ENCODE measurements at places on chromosomes 12 and 14.

DNA sequence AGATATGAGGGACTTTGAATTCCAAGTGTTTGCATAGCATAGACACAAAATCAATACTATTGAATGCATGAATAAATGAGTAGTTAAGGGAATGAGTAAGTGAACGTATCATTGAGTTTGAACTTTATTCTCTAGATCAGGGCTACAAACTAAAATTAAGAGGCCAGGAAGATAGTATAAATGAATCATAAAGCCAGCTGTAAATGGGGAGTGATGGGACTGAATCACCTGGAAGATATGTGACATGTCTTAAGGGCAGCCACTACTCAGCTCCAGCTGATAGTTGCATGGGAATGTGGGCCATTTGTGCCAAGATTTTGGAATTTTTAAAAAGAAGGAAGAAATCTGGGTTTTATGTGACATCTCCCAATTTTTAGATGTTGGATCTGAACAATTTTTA is 229.9 kb downstream of the AKAP6 start:
- no peak for DNase-seq

DNA sequence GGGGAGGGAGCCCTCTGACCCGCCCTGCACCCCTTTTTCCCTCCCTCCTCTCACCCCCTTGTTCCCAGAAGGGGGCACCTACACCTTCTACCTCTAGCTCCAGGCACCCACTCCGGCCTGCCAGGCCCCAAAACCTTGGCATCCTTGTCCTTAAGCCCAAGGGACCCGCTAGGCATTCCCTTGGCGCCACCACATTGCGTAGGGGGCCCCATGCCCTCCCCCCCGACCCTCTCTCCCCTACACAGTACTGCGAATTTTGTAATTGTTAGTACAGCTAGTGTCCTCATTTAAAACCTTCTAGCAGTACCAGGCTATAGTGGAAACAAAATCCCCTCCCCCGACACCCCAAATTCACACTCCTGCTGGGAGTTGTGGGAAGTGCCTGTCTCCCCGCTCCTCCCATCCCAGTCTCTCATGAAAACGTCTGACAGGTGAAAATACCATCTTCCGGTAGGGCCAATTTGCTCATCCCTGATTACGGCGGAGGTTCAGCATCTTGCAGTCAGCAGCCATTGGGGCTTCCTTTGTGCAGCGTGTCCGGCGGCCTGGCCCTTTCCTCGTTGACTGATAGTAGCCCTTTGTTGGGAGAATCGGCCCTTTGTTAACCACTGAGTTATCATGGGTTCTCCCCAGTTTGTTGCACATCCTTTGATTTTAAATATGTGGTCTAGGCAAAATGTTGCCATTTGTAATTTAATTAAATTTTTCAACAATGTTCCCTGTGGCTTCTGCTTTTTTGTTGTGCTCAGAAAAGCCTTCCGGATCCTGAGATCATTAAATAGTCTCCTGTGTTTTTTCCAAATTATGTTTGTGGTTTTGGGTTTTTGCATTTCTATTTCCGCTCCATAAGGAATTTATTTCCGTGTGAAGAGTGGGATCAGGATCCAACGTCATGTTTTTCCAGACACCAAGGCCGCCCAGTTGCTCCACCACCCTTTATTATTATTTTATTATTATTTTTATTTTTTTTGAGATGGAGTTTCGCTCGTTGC is 7.9 kb upstream of the CEP170B start:
- DNase-seq: no peak

- no peak for DNase-seq
Observed at GRCh38 chr14:37652042-37652441, 56.6 kb downstream of the TTC6 start.

DNA sequence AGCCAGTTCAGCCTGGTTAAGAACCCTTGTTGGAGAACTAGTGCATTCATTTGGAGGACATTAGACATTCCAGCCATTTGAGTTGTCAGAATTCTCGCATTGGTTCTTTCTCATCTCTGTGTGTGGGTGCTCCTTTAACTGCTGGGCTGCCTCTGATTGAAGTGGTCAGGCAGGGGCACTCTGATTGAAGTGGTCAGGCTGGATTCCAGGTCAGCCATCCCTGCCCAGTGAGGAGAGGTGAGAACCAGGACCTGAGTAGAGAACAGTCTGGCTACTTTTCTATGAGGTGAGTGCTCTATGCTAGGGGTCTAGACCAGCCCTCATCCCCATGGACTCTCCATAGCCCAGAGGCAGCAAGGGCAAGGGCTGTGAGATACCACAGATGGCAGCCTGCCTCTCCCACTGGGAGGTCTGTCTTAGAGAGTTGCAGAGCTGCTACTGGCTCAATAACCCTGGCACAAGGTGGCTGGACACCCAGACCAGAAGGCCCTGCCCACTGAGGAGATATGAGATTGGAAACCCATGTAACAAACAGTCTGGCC is 691.6 kb downstream of the TMTC2 start:
- DNase-seq: no peak

DNA sequence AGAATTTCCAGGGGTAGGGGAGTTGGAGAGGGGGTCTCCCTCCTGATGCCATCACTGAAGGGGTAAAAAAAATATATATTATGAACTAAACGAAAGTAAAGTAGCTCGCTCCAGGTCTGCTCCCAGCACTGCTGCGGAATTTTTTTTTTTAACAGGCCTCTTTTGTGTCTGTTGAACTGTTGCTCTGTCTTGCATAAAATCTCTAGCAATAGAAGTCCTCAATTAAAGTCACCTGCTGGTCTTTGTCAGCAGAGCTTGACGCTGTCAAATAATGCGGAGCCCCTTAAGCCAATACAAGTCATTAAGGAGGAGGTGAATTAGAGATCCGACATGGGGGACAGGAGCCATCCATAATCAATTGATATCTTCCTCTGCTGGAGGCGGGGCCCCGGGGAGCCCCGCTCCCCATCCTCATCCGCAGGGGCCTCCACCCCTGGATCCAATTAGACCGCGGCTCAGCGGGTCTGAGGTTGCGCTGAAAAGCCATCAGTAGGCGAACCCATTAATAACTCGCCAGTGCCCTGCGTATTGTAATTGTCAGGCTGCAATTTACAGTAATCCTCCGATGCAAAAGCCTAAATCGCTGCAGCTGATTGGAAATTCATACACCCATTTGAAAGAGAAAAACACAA is 85.6 kb downstream of the DICER1 start:
- DNase-seq: no peak

- DNase-seq: peak; percentile 78
Observed at GRCh38 chr14:36373982-36374673, 53.7 kb upstream of the MBIP start.

DNA sequence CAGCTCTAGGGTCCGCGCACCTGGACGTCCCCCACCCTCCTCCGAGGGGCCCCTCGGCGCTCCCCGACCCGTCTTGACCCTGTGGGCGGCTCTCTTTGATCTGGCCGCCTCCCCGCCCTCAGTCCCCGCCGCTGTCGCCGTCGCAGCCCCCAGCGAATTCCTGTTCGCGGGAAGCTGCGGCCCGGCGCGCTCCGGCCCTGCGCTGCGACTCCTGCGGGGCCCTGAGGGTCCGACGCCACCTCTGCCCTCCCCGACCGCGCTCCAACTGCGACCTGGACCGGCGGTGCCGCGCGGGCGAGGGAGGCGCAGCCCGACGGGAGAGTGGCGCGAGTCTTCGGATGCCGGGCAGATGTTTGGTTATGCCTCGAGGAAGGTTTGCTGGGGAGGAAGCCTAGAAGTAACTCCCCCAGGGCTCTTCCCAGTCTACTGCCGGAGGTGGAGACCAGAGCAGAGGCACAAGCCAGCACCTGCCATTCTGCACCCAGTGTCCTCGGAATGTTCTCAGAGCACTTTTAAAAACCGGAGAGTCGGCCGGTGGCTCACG is 440 bp upstream of the ISM2 start:
- DNase-seq: peak; percentile 34

- DNase-seq: no peak
Observed at GRCh38 chr12:130634866-130635265, 81.2 kb downstream of the RIMBP2 start.

GRCh38 chr12:25829192-25829591 is 129.3 kb upstream of the RASSF8 start:
- DNase-seq: no peak

DNA sequence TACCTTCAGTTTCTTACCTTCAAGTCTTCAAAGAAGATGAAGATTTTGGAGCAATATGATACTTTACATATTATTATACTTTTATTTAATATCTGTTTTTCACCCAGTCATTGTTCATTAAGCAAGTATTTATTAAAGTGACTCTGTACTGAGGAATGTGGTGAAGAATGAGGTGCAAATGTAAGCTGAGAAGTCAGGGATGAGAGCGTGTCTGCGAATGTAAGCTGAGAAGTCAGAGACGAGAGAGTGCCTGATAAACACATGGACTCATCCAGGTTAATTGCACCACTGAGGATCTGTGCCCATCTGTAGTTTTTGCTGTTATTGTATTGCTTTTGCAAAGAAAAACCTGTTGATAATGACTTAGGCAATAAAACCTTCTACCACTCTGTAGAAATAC is 211.9 kb upstream of the FAR2 start:
- DNase-seq: no peak

GRCh38 chr14:52926953-52927352 is 23.9 kb downstream of the FERMT2 start:
- DNase-seq: no peak

- no peak for DNase-seq
Observed at GRCh38 chr14:67837011-67837624, 17.5 kb downstream of the RAD51B start.

DNA sequence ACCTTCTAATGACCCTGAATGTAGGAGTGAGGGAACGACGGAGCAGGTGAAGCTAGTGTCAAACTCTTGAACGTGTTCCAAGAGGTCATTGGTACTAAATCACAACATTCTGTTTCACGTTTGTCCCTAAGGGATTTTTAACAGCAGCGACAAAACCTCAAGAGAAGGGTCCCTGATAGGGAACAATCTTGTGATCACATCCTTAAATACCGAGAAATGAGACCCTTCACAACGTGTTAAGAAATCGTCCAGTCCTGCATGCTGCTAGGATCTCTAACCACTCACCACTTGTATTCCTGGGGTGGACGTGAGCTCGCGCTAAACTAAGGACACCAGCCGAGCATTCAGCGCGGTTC is 134.1 kb upstream of the KRAS start:
- DNase-seq: no peak

DNA sequence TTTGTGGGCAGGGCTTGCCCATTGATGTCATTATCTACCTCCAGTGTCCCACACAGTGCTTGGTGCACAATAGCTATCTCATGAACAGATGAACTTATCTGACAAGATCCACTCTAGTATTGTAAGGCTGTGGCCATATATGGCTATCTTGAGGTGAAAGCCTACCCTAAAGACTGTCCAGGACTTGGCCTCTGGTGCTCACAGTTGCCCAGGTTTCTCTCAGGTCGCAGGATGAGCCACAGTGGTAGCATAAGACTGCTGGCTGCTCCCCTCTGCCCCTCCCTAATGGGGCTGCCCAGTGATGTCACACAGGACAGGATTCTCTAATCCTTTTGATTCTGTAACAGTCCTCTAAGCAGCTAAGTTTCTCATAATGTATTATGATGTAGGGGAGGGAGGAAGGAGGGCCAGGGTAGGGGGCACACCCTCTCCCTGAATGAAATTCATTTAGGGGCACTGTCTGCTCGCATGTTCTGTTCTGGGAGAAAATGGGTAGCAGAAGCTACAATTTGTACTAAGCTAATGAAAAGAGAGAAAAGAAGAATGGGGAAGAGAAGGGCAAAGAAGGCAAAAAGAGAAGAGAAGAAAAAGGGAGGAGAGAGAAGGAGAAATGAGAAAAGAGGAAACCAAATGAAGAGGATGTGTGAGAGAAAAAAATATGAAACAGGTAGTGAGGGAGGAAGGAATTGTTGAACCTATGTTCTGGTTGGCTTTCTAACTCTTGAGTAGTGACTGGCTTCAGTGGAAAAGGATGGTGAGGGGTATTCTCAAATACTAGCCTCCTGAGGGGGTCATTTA is 3.4 kb upstream of the PPM1A start:
- DNase-seq: no peak

GRCh38 chr14:73731111-73731510 is 16.9 kb upstream of the PNMA1 start:
- no peak for DNase-seq

GRCh38 chr12:57237932-57238853 is 8.7 kb downstream of the SHMT2 start:
- peak; percentile 66 for DNase-seq

DNA sequence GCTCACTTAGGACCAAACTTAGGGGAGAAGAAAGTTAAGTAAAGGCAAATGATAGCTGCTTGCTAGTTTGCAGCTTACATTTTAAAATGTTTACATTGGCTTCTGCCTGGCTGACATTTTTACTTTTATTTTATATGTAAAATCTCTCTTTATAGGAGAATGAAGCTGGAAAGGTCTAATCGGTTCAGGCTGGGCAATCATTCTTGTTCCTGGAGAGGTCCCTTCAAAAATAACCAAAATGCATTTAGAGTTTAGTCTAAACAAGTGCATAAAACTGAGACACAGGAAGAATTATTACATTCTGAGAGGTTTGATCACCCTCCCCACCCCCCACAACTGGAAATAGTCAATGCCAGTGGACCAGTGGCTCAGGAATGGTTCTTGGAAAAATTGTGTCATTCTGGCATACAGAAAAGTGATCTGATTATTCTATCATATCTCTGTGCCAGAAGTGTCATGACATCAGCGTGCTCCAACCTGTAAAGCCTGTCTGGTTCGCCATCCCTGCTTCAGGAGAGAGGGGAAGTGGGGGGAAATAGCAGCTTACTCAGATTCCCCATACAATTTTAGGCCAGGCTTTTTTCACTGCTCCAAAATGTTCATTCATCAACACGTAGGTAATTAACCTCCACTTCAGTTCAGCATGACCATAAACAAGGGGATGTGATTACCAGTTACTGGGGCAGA is 4.2 kb downstream of the PRICKLE1 start:
- DNase-seq: no peak

DNA sequence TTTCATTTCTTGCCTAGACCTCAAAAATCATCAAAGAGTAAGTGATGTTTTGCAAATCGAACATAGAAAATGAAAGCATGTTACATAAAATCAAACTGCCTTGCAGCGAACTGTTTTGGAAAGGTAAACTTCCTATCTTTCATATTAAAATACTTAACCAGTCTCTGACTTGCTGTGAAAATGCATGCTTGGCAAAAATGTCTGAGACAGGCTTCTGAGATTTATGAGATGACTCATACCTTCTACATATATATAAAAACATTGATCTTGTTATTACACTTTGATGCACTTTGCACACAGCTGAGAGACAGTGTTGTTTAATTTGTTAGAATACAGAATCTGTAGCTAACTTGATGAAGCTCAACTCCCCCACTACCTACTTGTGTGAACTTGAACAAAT is 179.1 kb downstream of the KITLG start:
- DNase-seq: no peak

- no peak for DNase-seq
Observed at GRCh38 chr12:90280564-90281058, 572.0 kb upstream of the ATP2B1 start.

GRCh38 chr14:51419685-51420084 is 179.6 kb downstream of the TMX1 start:
- DNase-seq: peak; percentile 31

- peak; percentile 70 for DNase-seq
Observed at GRCh38 chr14:50060871-50061663, 55.3 kb downstream of the VCPKMT start.

Data from activated T-cell treated with anti-CD3 and anti-CD28 coated beads, Interleukin-2, amount 50 U/mL, for 24 hours (primary cell).